ENCODE measurements at places on chromosomes 1 and 21. TPM values are rescaled to one million over a fixed set of nuclear protein-coding genes. Genes with fewer than 3 reads are reported as not detected.

- DNase-seq = no peak
Observed at GRCh38 chr1:167503626-167504466, 14.5 kb downstream of the CD247 start.

- DNase-seq = no peak
Observed at GRCh38 chr1:8193840-8194406, 124.0 kb upstream of the SLC45A1 start.

- DNase-seq = no peak
Observed at GRCh38 chr1:41103766-41104165, 82.2 kb upstream of the SLFNL1 start.

DNA sequence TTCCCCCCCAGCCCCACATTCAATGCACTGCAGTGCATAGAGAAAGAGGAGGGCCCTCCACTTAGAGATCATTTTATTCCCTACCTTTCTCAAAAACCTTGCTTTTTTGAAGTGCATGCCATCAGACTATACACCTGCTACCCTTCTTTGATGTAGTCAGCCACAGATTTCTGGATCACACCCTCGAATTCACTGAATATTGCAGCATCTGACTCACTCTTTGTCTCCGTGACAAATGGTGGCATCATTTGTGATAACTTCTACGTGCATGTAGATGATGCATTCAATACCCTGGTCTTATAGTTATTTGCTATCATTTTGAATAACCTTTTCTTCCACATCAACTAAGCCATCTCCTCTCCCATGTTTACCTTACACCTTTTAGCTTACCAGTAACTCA, 310.3 kb upstream of the SGIP1 start:
- no peak for DNase-seq

DNA sequence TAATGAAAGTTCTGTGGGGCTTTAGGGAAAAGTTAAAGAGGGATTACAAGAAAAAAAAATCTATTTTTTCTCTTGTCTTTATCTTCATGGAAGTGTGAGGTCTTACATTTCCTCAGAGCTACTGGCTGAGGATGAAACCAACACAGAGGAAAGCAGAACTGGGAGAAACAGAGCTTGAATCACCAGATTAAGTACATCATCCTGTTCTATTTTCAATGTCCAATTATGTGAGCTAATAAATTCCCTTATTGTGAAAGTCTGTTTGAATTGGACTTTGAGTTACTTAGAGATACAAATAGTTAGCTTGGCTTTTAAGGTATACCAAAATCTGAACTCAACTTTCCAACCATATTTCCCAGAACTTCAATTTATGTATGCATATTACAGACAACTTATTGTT, 69.2 kb downstream of the LPGAT1 start:
- no peak for DNase-seq

DNA sequence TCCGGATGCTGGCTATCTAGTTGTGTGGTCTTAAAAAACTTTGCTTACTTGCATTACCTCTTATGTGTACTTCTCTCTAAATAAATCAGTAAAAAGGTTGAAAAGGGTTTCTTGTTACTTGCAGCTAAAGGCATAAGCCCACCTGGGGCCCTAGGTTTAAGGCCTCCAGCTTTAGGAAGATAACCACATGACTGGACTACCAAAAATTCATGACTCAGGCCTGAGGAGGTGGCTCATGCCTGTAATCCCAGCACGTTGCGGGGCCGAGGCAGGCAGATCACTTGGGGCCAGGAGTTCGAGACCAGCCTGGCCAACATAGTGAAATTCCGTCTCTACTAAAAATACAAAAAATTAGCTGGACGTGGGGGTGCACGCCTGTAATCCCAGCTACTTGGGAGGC, 142.9 kb downstream of the APP start:
- DNase-seq = no peak

GRCh38 chr1:57599236-57599994, 175.6 kb upstream of the DAB1 start:
- DNase-seq = no peak

Gene VWA1
- 18.3 TPM for polyA plus RNA-seq

Gene PDZK1
- polyA plus RNA-seq = 79.2 TPM

Gene PDC
- polyA plus RNA-seq = 0.22 TPM

Data from liver (tissue), 10 donors.